ENCODE measurements at places on chromosomes 2 and 18.

GRCh38 chr2:20434588-20435294 is 12.1 kb upstream of the RHOB start:
- DNase-seq = no peak

DNA sequence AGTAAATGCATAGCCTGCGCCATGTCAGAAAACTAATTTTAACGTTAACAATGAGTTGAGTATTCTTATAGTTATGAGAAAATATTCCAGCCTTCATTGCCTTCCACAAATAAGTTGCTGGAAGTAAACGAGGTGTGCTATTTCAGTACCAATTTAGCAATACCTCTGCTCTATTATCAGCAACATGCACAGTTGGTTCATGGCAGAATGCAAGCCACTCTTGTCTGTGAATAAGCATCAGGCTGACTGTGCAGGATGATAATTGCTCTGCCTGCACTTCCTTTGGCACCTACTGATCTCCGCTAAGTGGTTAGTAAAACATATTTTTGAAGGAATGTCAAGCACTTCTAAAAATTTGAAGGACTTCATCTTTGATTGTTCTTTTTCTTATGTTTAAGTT is 261.9 kb upstream of the SIX3 start:
- no peak for DNase-seq

GRCh38 chr18:44047585-44047984 is 633.1 kb upstream of the SETBP1 start:
- no peak for DNase-seq

GRCh38 chr2:1606046-1606400 is 138.3 kb downstream of the PXDN start:
- no peak for DNase-seq

DNA sequence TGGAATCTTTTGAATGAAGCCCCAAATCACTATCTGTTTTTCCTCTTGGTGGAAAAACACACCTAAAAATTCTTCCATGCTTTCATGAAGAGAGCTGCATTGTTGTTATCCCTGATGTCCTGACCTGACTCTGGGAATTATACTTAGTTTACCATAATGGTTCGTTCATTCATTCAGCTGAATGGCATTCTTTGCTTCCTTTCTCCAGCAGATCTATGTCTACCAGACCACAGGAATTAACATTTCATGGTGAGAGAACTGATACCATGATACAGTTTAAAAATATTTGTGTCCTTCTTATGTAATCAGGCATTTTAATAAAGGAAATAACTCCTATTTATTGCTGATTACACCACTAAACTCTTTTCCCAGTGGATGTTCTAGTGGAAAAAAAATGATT is 11.1 kb upstream of the SLC4A10 start:
- no peak for DNase-seq

DNA sequence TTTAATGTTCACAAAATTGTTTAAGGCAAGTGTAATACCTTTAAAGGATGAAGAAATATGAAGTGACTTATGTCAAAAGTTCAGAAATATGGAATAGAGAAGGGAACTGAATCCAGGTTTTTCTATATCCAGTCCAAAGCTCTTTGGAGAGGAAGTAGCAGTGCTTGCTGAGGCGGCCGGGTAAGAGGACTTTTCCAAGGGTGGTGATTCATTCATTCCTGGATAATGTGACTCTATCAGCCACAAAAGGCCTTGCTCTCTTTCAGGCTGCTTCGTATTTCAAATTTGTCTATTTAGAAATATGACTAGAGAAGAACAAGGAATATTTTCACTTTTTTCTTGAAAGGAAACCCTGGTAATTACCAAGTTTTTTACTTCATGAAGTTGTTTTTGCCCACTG is 830.1 kb upstream of the ZEB2 start:
- DNase-seq = no peak

DNA sequence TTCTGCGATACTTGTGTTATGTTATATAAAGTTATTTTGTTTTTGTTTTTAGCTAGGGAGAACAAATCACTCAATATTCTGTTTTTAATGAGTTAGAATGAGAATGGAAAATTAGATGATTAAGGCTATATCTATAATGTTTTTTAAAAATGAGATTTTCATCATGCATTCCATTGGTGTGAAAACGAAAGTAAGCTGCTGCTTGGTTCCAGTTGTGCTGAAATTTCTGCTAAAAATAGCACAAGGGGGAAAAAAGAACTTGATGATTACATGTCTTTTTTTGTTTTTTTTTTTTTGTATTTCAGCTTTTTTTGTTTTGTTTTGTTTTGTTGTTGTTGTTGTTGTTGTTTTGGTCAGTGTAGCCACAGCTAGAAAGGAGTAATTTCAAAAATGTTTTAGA is 242.6 kb upstream of the KCNJ3 start:
- no peak for DNase-seq

GRCh38 chr2:173353556-173353955 is 1.1 kb upstream of the CDCA7 start:
- no peak for DNase-seq

DNA sequence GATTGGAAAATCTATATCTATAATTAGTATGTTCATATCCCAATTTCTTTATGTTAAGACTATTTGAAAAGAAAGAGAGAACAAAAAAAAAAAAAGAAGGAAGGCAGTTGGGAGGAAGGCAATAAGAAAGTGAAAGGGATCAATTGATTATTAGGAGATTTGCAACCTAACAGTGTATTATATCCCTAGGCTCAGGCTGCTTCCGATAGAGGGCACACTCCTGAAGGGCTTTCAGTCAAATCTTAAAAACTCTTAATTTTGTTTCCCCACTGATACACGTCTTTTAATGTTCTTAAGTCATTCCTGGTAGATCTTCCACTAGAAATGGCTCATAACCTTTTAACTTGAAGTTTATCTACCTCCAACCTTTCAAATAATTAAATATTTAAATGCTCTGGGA is 763.9 kb downstream of the BCL11A start:
- no peak for DNase-seq

DNA sequence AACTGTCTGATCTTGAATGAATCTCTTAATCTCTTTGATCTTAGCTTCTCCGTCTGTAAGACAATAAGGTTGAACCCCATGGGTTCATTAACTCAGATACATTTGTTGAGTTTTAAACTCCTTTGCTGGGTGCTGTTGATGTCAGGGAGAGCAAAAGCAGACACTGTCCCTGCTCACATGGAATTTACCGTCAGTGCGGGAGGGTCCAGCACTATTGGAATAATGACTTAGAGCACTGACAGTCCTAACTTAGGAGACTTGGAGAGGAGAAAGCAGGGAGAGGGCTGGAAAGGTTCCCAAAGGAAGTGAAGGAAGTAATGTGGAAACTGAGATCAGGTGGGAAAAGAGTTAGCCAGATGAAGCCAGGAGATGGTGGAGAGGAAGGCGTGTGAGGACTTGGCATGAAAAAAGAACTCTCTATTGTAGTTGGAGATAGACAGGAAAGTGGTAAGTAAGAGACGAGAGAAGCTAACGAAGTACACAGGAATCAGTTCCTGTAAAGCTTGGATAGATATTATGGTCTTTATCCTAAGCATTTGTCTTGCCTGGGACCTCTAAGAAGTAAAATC is 141.4 kb upstream of the SERTAD2 start:
- DNase-seq = no peak

GRCh38 chr2:236769981-236770671 is 200.5 kb downstream of the ACKR3 start:
- no peak for DNase-seq

- DNase-seq = no peak
These were observed 64.7 kb upstream of the MGAT5 start for GRCh38 chr2:134189009-134189720.

DNA sequence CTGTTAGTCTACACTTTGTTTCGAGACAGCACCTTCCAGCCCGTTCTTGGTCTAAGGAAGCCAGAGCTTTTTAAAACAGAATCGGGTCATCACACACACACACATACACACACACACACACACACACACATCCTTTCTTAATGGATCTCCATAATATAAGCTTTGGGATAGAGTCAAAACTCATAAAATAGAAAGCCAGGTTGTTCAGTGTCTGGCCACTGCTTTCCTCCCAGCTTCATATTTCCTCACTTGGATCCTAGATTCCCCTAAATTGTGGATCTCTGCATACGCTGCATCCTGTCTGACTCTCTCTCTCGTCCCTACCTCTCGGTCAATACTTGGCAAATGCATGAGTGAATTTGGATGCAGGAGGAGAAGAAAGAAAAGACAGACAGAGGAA is 120.5 kb upstream of the SLC14A2 start:
- no peak for DNase-seq

DNA sequence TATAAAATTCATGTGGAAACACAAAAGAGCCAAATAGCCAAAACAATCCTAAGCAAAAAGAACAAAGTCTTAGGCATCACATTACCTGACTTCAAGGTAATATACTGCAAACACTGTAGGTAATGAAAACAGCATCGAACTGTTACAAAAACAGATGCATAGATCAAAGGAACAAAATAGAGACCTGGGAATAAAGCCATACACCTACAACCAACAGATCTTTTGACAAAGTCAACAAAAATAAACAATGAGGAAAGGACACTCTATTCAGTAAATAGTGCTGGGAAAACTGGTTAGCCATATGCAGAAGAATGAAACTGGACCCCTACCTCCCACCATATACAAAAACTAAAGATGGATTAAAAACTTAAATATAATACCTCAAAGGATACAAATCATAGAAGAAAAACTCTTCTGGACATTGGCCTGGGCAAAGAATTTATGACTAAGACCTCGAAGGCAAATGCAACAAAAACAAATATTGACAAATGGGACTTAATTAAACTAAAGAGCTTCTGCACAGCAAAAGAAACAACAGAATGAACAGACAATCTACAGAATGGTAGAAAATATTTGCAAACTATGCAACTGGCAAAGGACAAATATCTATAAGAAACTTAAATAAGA is 218.0 kb downstream of the PHLPP1 start:
- DNase-seq = no peak

- no peak for DNase-seq
These were observed 16.7 kb upstream of the MSGN1 start for GRCh38 chr2:17799301-17800120.

- no peak for DNase-seq
These were observed 23.3 kb downstream of the RHOB start for GRCh38 chr2:20470211-20470610.

GRCh38 chr2:172253190-172254052 is 150.7 kb upstream of the DLX2 start:
- peak; percentile 21 for DNase-seq

GRCh38 chr18:55268151-55268601 is 308.9 kb upstream of the CCDC68 start:
- no peak for DNase-seq

DNA sequence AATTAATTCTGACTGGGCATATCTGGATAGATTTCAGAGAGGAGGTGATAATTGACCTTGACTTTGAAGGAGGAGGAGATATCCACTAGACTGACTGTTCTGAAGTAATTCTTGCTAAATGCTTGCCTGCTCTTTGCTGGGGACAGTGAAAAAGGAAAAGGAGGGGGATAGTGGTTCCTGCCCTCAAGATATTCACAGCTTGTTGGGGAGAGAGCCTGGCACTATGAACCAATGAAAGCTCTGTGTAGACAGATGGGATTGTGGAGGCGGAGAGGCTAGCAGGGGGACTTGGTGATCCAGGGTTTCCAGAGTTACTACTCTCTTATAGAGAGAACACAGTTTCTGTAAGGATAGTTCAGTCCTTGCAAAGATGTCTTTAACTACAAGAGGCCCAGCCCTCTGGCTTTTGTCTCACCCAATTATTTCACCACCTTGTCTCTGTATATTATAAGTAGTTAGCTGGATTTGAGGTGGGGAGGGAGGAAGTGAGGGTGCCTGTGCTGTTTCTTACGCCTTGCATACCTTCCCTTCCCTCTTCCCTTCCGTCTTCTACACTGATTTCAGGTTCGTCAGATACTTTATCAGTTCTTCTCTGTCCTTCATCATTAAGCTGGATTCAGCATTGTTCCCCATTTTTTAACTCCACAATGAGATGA is 190.4 kb downstream of the PRKCE start:
- no peak for DNase-seq

DNA sequence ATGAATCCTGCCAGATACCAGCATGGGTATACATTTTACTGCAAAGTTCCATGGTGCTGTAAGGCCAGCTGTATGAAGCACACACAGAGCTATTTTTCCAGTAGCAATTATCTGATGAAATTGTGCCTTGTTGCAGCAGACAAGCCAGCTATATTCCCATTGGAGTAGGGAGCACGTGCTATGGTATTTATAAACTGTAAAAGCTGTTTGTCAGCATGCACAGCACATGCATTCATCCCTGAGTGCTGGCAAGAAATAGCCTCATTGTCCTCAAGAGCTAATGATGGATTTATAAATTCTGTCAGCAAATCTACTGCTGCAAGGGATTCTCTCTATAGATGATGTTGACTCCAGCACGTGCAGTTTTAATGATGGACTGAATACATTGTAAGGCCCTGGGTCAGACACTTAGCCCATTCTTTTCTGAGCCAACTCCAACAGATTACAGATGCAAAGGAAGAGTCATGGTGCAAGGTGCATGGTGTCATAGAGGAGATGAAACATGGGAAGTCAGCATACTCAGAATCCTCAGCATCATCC is 61.7 kb downstream of the KCNS3 start:
- DNase-seq = no peak

DNA sequence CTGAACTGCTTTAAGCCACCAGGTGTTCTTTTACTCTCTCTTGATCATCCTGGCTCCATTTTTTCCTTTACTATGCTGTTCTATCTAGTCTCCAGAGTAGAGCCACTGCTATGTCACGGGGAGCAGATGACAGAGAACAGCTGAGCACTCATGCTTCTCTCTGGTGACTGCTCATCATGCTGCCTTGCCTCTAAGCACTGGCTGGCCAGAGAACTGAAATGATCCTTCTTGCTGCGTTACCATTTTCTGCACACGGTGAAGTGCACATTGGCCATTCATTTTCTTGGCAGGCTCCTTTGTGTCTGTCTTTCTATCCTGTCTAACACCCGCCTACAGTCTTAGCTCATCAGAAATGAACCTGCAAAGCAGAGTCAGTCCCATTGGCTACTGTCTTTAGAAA is 86.0 kb downstream of the KCTD1 start:
- no peak for DNase-seq

- DNase-seq = no peak
These were observed 23.1 kb downstream of the ST3GAL5 start for GRCh38 chr2:85865539-85866164.

DNA sequence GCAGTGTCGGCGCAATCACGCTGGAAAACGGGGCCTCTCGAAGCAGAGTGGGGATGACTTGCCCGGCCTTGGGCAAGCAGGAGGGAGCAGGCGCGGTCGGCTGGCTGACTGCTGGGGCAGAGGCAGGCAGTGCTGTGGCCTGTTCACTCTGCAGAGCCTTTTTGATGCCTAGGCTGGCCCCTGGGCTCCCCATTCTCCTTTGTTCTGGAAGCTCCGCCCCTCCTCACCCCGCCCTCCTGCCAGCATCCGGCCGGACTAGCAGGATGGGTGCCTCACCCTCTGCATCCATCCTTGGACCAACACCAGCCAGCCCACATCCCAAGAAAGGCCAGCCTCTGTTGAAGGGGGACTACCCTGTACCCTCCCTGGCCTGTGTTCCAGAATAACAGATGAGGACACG is at the start of gene ASPRV1:
ASPRV1 (minus strand) TSS at position 136 of the 400 bp plus-strand sequence. CDS start 195 bp downstream, outside the sequence.
- no peak for DNase-seq

GRCh38 chr2:1893856-1894255 is 149.5 kb upstream of the PXDN start:
- DNase-seq = no peak
